ENCODE measurements at places on chromosomes 11 and 22.

DNA sequence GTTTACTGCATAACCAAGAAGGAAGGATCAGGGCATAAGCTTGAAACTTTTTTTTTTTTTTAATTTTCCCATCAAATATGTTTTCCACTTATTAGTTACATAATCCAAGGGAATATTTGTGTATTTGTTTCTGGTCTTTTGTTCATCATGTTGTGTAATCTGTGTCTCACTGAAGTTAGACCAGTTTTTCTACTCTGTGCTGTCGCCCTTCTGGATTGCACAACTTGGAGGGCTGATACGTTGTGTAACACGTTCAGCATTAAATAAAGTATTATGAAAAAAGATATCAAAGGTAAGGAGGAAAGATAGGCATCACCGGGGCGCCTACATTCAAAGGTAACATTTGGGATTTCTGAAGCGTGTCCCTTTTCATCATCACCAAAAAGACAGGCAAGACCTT, 3.3 kb upstream of the E2F8 start:
- DNase-seq: no peak

DNA sequence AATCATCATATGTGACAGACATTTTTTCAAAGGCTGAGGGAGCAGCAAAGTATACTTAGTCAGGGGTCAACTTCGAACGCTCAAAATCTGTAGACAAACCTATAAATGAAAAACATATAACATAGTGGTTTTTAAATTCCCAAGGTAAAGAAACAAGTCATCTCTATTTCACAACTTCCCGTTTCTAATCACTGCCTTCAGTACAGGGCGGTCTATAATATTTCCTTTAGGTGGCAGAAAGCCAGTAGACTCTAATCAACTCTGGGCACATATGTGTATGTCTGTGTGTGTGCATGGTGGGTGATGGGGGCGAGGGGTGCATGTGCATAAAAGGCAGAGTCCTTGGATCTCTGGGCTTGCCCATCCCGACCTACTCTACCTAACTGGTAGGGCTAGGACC, 55.0 kb upstream of the ARFGAP3 start:
- DNase-seq: no peak

DNA sequence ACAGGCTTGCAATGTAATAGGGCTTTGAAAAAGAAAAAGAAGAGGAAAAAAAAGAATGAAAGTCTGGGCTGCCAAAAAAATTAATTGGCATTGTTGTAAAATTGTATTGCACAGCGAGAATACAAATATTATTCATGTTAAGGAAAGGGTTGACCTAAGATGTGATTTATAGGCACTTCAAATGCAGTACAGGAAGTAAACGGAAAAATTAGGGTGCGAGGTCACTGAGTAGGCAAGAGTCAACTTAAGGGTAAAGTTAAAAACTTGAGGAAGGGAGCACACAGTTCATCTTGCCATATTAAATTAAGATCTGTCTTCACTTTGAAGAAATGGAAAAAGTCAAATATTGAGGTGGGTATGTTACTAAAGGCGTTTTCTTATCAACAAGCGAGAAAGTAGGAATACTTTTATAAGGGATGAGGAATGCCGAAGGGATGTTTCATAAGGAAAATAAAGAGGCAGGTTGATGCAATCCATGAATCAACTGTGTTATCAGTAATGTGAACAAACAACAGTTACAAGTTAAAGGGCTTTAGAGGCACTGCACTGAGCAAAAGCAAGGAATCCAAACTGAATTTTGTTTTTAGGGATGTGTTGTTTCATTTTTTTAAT, 123.0 kb downstream of the WT1 start:
- peak; percentile 22 for DNase-seq

- no peak for DNase-seq
These were observed 44.8 kb downstream of the FDX1 start for GRCh38 chr11:110474578-110474977.

DNA sequence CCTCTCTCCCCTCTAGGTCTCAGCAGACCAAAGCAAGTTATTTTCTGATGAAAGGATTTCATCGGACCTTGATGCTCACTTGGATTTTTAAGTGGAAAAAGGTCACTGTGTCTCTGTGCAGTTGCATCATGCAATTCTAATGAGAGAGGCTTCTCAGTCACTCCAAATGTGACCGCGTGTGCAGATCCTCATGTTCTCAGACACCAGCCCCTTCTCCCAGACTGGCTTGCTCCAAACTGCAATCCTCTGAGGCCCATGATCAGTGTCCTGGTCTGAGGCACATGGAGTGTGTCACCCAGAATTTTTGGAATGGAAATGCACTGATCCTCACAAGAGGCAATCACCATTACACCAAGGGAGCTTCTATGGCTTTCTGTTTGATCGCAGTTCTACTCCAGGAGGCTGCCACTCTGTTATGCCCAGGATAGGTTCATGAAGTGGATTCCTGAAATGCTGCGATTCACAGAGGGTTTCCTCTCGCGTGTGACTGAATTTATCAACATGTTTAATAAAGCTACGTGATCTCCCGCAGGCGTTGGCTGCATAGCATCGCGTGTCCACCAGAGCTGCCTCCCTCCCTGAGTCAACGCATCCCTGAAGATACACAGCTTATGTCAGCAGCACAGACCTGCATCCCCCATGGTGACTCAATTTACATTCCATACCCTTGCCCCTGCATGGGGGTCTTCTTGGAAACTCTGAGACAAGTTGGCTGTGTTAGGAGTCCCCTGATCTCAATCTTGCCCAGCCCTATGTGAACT, 544.6 kb upstream of the B3GAT1 start:
- DNase-seq: no peak

- no peak for DNase-seq
These were observed 5.4 kb downstream of the SEC14L2 start for GRCh38 chr22:30402028-30402765.

- no peak for DNase-seq
These were observed 121.6 kb upstream of the SNX19 start for GRCh38 chr11:131037873-131038272.

- no peak for DNase-seq
These were observed 887 bp downstream of the TRPC6 start for GRCh38 chr11:101582989-101583250.

- no peak for DNase-seq
These were observed 2.6 kb downstream of the ZNRF3 start for GRCh38 chr22:28885939-28886338.

DNA sequence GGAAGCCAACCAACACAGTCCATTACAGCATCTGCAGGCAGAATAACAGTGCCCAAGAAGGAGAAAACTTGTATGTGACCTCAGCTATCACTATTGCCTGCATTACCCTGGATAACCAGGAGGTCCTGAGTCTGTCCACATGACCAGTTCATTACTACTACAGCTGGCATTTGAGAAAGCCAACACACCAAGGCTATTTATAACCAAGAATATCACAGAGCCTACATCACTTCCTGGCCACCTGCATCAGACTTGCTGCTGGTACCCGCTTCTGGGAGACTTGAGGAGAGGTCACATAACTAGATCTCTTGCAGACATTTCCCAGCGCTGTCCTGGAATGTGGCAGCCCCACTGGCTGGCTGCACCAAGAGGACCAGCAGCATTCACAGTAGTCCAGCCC, 11.1 kb upstream of the OR56B4 start:
- peak; percentile 9 for DNase-seq

DNA sequence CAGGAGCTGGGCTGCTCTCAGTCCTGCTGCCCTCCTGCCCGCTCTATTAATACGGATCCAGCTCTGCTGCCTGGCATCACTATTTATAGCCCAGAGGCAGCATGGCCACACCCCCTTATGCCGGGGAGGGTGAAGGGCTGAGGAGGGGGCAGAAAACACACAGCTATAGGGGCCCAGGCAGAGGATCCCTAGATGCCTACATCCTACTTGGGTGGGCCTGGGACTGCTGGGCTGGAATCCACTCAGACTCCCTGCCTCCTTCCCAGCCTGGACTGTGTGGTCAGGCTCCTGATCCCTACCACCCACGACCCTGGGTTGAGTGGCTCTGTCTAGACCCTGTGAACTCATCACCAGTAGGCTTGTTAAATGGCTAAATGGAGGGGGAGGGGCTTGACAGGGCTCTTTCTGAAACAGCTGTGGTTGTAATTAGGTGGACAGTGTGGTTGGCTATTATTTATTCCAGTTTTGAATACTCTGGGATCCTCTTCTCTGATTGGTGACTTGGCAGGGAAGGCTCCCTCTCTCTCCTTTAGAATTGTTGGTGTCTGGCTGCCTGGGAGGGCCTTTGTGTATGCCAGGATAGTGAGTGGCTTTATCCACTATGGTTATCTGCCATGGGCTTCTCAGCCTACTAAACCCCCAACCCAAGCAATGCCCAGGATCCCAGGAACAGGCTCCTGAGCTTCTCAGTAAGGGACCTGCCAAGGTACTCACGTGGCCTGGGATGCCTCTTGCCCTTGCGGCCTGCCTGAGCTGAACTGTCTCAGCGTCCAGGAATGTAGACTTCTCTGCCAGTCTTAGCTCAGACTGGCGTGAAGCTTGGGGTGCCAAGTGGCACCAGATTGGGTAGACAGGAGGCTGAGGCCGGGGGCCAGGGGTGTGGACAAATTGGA, 15.2 kb downstream of the PHLDB1 start:
- DNase-seq: peak; percentile 72

DNA sequence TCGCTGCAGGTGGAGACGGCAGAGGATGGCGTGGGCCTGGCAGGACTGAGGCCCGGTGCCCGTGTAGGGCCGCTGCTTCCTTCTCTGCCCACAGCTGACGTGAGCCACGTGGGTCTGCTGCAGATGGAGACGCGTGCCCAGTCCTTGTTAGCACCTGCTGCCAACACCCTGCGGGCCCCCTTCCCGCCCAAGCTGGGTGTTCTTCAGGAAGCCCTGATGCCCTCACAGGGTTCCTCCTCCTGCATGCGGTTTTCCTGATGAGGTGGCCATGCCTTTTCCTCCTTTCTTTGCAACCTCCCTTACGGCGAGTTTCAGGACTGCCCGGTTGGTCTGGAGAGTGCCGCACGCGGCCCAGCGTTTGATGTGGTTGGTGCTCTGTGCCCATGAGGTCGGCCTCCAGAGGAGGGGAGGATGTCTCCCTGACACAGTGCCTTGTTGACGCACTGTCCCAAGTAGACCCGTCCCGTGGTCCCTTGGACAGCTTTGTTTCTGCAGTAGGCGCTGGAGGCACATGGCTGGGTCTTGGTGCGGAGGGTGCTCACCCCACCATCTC, 44.7 kb downstream of the AP2A2 start:
- DNase-seq: no peak

- no peak for DNase-seq
These were observed 43.5 kb downstream of the MN1 start for GRCh38 chr22:27757928-27758525.

- no peak for DNase-seq
These were observed 9.7 kb downstream of the MRGPRF start for GRCh38 chr11:69003301-69003865.

- DNase-seq: no peak
These were observed 22.6 kb downstream of the MRPL23 start for GRCh38 chr11:1969776-1970175.

DNA sequence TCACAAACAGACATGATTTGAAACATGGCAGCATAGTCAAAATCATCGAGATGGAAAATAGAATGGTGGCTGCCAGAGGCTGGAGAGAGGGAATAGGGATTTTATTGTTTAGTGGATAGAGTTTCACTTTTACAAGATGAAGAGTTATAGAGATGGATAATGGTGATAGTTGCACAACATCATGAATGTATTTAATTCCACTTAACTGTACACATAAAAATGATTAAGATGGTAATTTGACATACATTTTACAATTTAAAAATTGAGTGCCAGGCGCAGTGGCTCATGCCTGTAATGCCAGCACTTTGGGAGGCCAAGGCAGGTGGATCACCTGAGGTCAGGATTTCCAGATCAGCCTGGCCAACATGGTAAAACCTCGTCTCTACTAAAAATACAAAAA, 21.2 kb downstream of the TTC28 start:
- DNase-seq: no peak

- DNase-seq: no peak
These were observed 6.9 kb downstream of the POU2AF3 start for GRCh38 chr11:111305162-111305802.

DNA sequence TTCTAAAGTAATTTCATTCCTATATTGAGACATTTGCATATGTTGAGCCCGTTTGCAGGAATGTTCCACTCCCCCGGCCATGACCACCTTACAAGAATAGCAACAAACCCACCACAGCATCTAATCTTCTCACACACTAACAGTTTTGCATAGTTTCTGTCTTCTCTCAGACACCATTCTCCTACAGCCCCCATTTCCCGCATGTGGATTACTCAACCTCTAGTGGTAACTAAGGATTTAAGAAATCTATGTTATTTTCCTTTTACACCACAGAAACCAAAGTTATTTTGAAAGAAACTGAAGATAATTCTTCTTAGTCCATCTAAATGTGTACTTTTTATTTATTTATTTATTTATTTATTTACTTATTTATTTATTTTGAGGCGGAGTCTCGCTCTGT, 2.3 kb downstream of the MS4A4E start:
- no peak for DNase-seq

- no peak for DNase-seq
These were observed 90.2 kb downstream of the CEP164 start for GRCh38 chr11:117417856-117418255.

DNA sequence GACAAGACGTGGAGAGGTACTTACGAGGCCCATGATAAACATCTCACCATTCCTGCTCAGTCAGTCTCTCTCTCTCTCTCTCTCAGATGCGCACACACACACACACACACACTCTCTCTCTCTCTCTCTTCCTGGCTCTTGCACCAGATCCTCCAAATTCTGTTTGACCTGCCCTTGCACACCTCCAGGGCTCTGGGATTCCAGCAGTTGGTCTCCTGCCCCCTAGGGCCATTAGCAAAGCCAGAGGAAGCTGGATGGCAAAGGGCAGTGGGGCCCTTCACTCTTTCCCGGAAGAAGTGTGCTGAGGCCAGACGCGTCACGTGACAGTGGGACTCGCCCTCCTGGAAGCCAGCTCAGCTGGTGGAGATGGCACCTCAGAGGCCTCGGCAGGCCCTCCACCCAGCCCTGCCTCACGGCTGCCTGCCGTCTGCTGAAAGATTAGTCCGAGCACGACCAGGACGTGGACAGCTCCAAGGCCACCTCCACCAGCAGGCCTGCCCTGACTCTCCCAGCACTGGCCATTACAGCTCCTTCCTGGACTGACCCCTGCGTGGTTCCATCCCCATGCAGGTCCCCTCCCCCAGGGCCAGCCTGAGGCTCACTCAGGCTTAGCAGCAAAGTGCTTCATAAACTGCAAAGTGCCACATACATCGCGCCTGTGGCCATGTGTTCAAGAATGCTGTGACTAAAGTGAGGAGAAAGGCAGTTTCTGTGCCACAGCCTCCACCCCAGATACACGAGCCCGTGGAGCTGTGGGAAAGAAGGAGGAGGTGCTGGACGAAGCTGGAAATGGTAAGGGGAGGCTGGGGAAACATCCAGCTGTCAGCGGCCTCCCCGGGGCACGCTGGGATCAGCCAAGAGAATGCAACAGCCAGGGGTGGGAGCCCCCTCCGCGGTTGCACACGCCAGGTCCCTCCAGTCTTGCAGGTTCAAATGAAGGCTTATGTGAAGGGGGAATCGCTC, 3.7 kb downstream of the PDGFB start:
- peak; percentile 48 for DNase-seq

GRCh38 chr11:122642472-122642922, 13.0 kb upstream of the UBASH3B start:
- peak; percentile 84 for DNase-seq

Data from hepatic stellate cell (primary cell).